Natural killer cell (primary cell): ENCODE measurements at places on chromosomes 3 and 15. TPM values are rescaled to one million over a fixed set of nuclear protein-coding genes. Genes with fewer than 3 reads are reported as not detected.

CLSTN2 gene
- total RNA-seq, result 0.05 TPM

MUC20 gene
- 11.4 TPM for total RNA-seq

CCR4 gene
- total RNA-seq, result 2.5 TPM

CAND2 gene
- 0.52 TPM for total RNA-seq

ITIH4 gene
- 32.8 TPM for total RNA-seq

DPPA2 gene
- total RNA-seq, result not detected

PP2D1 gene
- not detected for total RNA-seq

TIPIN gene
- total RNA-seq, result 2.6 TPM

GPR149 gene
- not detected for total RNA-seq

FEZF2 gene
- total RNA-seq, result not detected

MRPL47 gene
- total RNA-seq, result 30.8 TPM

PRSS50 gene
- total RNA-seq, result 0.16 TPM

PAQR5 gene
- 1.1 TPM for total RNA-seq
